ENCODE measurements at places on chromosomes 6 and 20.

DNA sequence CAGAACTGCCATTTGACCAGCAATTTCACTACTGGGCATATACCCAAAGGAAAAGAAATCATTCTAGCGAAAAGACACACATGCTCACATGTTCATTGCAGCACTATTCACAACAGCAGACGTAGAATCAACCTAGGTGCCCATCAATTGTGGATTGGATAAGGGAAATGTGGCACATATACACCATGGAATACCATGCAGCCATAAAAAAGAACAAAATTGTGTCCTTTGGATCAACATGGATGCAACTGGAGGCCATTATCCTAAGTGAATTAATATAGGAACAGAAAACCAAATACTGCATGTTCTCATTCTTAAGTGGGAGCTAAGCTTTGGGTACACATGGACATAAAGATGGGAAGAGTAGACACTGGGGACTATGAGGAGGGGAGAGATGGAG, 16.1 kb downstream of the RAET1E start:
- DNase-seq = no peak

DNA sequence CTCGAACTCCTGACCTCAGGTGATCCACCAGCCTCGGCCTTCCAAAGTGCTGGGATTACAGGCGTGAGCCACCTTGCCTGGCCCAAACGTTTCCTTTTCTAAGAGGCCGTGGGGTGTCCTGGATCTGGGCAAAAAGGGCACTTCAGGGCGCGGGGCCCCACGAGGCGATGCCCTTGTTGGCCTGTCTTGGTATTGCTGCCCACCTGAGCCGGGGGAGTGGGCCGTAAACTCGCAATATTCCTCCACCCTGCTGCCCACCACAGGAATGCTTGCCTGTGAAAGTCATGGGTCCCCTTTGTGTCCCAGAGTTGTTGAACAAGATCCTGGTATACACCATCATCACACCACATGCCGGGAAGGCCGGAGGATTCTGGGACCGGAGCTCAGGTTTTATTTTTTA, 49.0 kb downstream of the SSR1 start:
- DNase-seq = no peak

- DNase-seq = no peak
Observed at GRCh38 chr6:160349020-160349441, 853 bp downstream of the SLC22A3 start.

GRCh38 chr6:137909533-137909932, 42.5 kb downstream of the TNFAIP3 start:
- no peak for DNase-seq

GRCh38 chr6:14474816-14475215, 357.2 kb downstream of the CD83 start:
- DNase-seq = no peak

DNA sequence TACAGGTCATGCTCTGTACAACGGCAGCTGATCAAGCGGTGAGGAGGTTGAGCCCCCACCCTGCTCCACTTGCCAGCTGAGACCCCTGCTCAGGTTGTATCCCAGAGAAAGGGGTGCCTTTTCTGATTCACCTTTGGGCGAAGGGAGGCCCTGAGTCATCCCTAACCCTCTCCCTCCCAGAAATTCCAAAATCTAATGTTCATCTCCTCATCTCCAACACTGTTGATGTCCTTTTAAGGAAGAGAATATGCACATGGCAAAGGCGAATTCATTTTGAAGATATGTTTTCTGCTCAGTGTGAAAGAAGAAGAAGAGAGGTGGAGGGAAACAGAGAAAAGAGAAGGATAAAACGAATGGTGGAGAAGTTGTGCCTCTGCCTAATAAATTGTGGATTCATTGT, 120.5 kb downstream of the SCML4 start:
- no peak for DNase-seq

GRCh38 chr6:77883851-77884250, 231.0 kb downstream of the MEI4 start:
- DNase-seq = no peak
